ENCODE measurements at places on chromosomes 1 and 21. TPM values are rescaled to one million over a fixed set of nuclear protein-coding genes. Genes with fewer than 3 reads are reported as not detected.

GRCh38 chr1:21324368-21325141 lies 34.3 kb upstream of the ECE1 start:
- H3K27ac ChIP-seq, result peak overlapping the region; percentile 93
- H3K4me1 ChIP-seq, result peaks cover 46% of the 10 kb centered on the region
- peak overlapping the region; percentile 48 for H3K4me3 ChIP-seq
- no peaks in the 10 kb centered on the region for H3K36me3 ChIP-seq

- no peaks in the 10 kb centered on the region for H3K4me1 ChIP-seq
- DNase-seq, result no peak
- no peak overlapping the region for H3K27ac ChIP-seq
- no peak overlapping the region for H3K4me3 ChIP-seq
Measured at GRCh38 chr1:43021547-43022474, 63.1 kb upstream of the SLC2A1 start.

DNA sequence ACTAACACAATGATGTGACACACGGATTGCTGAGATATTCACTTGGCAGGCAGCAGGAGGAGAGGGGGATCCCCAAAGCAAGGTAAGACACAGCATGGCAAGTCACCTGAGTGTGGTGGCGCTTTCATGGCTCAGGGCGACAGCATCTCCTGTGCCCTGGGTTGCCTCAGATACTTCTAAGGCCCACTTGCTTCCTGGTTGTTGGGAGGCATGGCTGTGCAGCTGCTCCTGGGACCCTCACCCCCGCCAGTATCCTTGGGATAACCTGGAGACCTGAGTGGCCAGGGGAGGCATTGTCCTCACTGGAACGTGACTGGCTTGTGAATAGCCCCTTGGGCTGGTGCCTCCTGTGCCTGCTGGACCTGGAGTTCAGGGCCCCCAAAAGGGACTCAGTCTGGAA lies 69.8 kb downstream of the STUM start:
- H3K36me3 ChIP-seq, result no peaks in the 10 kb centered on the region
- H3K27ac ChIP-seq, result no peak overlapping the region
- DNase-seq, result no peak
- H3K4me3 ChIP-seq, result no peak overlapping the region
- peaks cover 12% of the 10 kb centered on the region for H3K27me3 ChIP-seq

GRCh38 chr21:33780631-33781030 lies 135.0 kb downstream of the ATP5PO start:
- peak; percentile 68 for DNase-seq
- H3K4me1 ChIP-seq, result peaks cover 6% of the 10 kb centered on the region
- H3K27ac ChIP-seq, result no peak overlapping the region
- no peak overlapping the region for H3K4me3 ChIP-seq
- peaks cover 17% of the 10 kb centered on the region for H3K36me3 ChIP-seq

DNA sequence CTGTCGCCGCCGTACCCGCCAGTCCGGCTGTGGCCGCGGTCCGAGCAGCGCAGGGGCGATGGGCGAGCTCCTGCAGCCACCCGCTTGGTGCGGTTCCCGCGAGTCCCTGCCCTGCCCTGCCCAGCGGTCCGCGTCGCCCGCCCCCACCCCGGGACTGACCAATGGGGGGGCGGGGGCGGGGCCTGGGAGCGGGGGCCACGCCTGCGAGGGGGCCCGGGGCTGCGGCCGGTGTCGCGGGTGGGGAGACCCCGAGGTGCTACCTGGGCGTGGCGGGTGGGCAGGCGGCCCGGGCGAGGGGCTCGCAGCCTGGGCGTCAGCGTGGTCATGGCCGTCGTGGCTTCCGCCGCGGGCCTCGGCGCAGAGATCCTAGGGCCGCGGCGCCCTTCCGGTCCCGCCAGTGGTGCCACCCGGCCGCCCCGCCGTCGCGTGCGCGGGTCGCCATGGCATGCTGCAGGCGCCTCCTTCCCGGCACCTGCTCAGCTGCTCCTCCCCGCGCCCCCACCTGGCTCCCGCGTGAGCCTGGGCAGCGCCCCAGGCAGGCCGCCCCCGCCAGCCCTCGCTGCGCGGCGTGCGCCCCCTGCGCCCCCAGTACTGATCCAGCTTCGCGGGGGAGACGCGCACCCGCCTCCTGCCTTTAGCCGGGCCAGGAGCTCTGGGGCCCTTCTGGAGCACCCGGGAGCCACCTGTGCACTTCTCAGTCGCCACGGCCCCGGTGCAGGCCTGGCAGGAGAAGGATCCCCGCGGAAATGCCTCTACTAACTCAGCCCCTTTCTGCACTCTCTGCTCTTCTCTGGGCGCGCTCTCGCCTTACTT lies at the start of gene BMP8B:
TSS of gene BMP8B (minus strand) at position 108 of the 813 bp plus-strand sequence. CDS start 380 bp downstream, outside the sequence.
- H3K4me1 ChIP-seq, result peaks cover 6% of the 10 kb centered on the region
- peak; percentile 93 for DNase-seq
- H3K4me3 ChIP-seq, result peak within 1 kb of the TSS; percentile 25
- no peak within 1 kb of the TSS for H3K27ac ChIP-seq
- H3K36me3 ChIP-seq, result no peaks in the 10 kb centered on the region

GRCh38 chr1:172145231-172145651 lies 275.2 kb upstream of the C1orf105 start:
- DNase-seq, result no peak
- no peaks in the 10 kb centered on the region for H3K27me3 ChIP-seq
- peaks cover 13% of the 10 kb centered on the region for H3K36me3 ChIP-seq
- H3K4me1 ChIP-seq, result peaks cover 41% of the 10 kb centered on the region
- H3K4me3 ChIP-seq, result peak overlapping the region; percentile 85

- H3K36me3 ChIP-seq, result no peaks in the 10 kb centered on the region
- H3K27me3 ChIP-seq, result no peaks in the 10 kb centered on the region
- no peak for DNase-seq
- H3K27ac ChIP-seq, result no peak overlapping the region
- H3K4me3 ChIP-seq, result no peak overlapping the region
Measured at GRCh38 chr21:20013851-20014250, 984.4 kb upstream of the NCAM2 start.

- no peak overlapping the region for H3K4me3 ChIP-seq
- no peaks in the 10 kb centered on the region for H3K36me3 ChIP-seq
- H3K27ac ChIP-seq, result no peak overlapping the region
- H3K27me3 ChIP-seq, result no peaks in the 10 kb centered on the region
- DNase-seq, result peak; percentile 19
- H3K4me1 ChIP-seq, result no peaks in the 10 kb centered on the region
Measured at GRCh38 chr1:38908821-38909220, 27.4 kb upstream of the GJA9 start.

DNA sequence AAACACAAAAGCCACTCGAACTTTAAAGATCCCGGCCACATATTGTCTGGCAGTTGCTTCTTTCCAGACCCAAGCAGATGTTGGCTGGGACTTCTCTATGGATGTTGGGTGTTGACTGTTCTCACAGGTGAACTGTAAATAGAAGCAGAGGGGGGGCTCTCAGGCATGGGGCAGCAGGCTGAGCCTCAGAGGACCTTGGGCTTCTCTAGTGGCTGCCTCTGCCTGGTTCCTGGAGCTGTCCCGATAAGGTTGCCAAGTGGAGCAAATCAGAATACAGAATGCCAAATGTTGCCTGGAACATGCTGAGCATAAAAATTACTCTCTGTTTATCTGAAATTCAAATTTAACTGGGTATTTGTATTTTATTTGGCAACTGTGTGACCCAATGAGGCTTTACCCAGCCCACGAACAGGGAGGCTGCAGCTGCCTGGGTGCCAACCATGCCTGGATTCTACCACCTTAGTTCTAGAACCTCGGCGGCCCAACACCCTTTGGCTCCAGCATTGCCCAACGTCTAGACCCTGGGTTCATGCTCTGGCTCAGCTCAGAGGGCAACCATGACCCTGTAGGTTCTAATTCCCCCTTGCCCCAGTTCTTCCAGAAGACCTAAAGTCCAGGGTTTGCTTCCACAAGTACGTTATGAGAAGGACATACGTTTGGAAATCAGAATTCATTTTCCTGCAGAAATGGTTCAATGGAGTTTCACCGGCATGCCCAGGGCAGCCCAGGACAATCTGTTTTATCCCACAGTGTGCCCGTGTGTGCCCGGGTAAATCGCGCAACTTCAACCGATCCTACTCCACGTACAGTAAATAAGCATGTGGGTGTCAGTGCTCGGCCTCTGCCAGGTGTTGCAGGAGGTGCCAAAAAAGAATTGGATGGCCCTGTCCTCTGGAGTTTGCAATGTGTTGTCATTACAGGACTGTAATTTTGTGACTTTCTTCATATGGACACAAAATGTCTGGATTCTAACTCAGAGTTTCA lies 5.4 kb upstream of the SLC45A1 start:
- peaks cover 4% of the 10 kb centered on the region for H3K4me1 ChIP-seq
- H3K27ac ChIP-seq, result no peak overlapping the region
- no peak for DNase-seq
- no peaks in the 10 kb centered on the region for H3K36me3 ChIP-seq
- H3K27me3 ChIP-seq, result no peaks in the 10 kb centered on the region
- no peak overlapping the region for H3K4me3 ChIP-seq

DNA sequence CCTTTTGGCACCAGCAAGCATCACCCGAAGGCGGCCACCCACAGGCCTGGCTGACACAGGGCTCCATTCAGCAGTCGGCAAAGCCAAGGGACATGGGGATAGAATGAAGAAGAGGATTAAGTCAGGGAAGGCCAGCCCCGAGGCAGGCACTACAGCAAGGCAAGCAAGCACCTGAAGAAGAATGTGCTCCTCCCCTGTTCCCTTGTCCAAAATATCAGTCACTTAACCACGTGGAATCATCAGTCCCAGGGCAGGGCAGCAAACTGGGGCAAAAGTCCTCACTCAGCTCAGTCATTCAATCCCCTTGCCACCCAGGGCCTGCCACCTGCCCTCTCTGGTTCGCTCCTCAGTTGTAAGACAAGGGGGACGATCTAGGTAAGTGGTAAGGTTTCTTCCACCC lies 9.3 kb downstream of the KANK4 start:
- no peaks in the 10 kb centered on the region for H3K4me1 ChIP-seq
- DNase-seq, result no peak
- peaks cover 6% of the 10 kb centered on the region for H3K27me3 ChIP-seq
- H3K27ac ChIP-seq, result no peak overlapping the region

- peaks cover 3% of the 10 kb centered on the region for H3K27me3 ChIP-seq
- no peak for DNase-seq
- H3K27ac ChIP-seq, result no peak overlapping the region
Measured at GRCh38 chr1:21629971-21630370, 39.2 kb downstream of the RAP1GAP start.

- no peaks in the 10 kb centered on the region for H3K27me3 ChIP-seq
- no peaks in the 10 kb centered on the region for H3K36me3 ChIP-seq
- H3K4me3 ChIP-seq, result no peak overlapping the region
Measured at GRCh38 chr1:200444478-200444877, 34.6 kb upstream of the ZNF281 start.

The GJB5 gene
- not detected for total RNA-seq

The RIIAD1 gene
- total RNA-seq, result not detected

The MYOC gene
- not detected for total RNA-seq

The STUM gene
- total RNA-seq, result not detected

The XKR8 gene
- 12.7 TPM for total RNA-seq

The DYNLT5 gene
- 1.4 TPM for total RNA-seq

The NMNAT1 gene
- 10.5 TPM for total RNA-seq

The WNT3A gene
- total RNA-seq, result not detected

The CDA gene
- 0.59 TPM for total RNA-seq
